ENCODE measurements at places on chromosomes 16 and 17.

- DNase-seq = no peak
These were observed 105.8 kb upstream of the TNRC6C start for GRCh38 chr17:77852731-77853130.

DNA sequence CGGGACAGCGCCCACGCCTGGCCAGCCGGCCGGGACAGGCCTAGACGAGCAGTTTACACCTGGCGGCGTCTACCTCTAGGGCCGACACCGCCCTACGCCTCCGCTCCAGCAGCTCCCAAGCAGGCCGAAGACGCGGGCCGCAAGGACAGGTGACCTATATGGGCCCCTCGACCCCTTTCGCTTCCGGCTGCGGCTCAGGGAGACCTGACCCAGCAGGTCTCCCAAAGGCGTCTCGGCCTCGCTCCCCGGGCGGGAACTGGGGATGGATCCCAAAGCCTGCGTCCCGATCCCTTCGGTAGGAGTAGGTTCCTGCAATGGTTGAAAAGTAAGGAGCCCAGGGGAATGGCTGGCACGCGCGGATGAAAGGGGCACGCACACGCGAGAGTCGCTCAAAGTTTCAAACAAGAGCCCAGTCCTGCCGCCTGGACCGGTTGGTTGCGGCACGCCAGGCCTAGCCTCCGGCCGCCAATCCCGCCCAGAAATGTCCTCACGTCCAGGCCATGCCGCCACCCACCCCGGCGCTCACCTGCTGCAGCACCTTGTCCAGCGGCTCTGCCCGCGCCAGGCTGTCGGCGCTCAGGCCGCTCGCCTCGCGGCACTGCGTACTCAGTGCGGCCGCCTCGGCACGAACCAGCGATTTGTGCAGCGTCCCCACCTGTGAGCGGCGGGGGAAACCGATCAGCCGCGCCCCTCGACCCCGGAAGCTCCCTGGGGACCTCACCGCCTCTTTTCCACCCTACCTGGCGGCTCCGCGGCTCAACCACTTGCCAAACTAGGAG, 630 bp downstream of the ESRP2 start:
- peak; percentile 65 for DNase-seq

GRCh38 chr17:81207610-81208581, 14.9 kb downstream of the CEP131 start:
- no peak for DNase-seq

DNA sequence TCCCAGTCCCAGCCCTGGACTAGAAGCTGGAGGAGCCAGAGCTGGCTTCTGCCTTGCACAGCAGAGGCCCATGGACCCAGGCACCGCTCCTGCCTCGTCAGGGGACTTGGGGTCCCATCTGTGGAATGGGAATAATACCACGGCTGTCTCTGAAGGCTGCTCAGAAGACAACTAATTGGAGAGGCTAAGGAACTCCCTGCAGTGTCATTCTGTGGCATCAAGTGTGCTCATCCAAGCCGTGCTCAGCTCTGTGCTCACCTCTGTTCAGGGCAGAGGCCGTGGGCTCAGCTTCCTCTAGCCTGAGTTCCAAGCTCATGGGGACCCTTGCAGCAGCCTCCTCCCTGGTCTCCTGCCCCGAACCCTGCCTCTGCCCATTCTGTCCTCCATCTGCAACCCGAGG, 31.8 kb downstream of the BEAN1 start:
- no peak for DNase-seq

DNA sequence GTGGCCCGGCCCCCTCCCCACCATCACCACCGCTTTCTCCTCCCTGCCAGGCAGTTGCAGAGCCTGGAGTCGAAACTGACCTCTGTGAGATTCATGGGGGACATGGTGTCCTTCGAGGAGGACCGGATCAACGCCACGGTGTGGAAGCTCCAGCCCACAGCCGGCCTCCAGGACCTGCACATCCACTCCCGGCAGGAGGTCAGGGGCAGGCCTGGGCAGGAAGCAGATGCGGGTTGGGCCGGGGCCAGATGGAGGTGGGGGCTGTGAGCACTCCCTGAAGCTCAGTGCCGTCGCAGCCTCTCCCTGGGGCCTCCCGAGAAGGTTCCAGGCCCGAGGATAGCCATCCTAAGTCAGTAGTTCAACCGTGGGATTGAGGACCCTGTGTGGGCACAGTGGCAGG, 14.2 kb upstream of the ADGRG3 start:
- DNase-seq = peak; percentile 72

DNA sequence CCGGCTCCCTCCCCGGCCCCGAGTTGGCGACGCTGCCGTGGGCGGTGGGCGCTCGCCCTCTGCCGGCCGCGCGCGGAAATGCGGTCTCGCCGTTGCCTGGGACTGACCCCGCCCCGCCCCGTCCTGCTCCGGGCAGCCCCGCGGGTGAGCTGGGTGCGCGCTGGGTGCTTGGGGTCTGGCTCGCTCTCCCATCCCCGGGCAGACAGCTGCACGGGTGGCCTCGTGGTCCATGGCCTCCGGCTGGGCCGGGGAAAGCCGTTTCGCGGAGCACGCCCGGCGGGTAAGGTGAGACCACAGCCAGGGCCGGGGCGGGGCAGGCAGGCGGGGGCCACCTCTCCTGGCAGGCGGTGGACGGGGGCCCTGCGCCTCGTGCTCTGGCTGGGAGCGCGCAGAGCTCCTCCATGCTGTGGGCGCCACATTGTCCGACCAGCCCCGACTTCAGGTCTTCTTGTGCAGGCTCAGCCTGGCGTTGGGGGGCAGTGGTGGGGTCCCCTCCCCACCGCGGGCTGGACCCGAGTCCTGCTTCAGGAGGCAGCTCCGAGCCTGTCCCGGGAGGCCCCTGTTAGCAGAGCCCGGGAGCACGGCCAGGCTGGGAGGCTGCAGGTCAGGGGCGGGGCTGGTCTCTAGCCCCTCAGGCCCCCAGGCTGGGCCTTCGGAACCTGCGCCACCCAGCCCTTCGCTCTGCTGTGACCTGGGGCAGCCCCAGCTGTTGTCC, 7.0 kb upstream of the C1QTNF8 start:
- peak; percentile 39 for DNase-seq

- no peak for DNase-seq
These were observed 8.8 kb downstream of the PIPOX start for GRCh38 chr17:29051731-29052130.

DNA sequence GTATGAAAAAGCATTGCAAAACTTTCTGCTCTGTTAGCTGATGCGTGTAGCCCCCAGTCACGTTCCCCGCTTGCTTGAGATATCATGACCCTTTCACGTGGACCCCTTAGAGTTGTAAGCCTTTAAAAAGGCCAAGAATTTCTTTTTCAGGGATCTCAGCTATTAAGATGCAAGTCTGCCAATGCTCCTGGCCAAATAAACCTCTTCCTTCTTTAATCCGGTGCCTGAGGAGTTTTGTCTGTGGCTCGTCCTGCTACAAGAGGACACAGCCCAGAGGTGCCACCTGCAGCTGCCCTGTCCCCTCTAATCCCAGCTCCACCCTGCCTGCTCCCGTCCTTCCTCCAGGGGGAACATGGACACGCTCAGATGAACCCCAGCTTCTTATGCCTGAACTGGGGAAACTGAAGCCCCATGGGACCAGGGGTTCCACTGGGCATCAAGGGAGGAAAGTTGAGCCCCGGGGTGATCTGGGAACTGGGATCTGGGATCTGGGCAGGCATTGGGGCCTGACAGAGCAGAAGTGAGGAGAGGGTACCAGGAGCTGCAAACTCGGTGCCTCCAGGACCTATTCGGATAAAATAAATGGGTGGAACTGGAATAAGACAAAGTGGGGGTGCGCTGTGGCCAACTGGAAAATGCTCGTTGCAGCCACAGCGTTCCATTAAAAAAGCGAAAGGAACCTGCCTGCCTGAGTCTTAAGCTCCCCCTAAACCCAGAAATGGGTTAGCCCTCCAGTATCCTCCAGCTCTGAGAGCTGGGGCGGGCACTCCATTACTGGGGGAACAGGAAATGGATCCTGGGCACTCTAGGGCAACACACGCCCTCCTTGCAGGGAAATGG, 19.7 kb downstream of the QPRT start:
- DNase-seq = no peak

GRCh38 chr17:1565877-1566276, 3.3 kb upstream of the PITPNA start:
- no peak for DNase-seq

DNA sequence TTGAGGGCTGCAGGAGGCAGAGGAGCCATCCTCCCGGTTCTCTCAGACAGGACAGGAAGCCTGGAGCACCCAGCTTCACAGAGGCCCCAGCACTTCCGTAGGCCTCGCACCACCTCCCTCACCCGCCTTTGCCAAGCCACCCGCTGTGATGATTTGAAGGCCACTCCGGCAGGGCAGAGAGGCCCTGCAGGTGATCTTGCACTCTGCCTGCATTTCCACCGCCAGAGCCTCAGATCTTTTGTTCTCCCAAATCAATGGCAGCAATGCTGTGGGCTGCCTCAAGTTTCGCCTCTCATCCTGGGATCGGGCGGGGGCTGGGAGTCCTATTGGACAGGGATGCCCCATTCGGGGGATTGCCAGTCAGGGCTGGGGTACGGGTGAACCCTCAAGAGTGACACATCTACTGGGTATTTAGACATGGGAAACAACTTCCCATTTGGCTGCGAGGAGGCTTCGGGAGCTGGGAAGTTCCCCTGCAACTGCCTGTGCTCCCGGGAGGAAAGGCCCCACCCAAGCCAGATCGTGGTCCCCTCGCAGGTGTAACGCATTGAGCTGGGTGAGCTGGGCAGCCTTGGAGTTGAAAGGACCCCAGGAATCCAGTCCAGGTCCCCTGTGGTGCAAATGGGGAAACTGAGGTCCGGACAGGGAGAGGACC, 34.8 kb upstream of the PEMT start:
- no peak for DNase-seq

DNA sequence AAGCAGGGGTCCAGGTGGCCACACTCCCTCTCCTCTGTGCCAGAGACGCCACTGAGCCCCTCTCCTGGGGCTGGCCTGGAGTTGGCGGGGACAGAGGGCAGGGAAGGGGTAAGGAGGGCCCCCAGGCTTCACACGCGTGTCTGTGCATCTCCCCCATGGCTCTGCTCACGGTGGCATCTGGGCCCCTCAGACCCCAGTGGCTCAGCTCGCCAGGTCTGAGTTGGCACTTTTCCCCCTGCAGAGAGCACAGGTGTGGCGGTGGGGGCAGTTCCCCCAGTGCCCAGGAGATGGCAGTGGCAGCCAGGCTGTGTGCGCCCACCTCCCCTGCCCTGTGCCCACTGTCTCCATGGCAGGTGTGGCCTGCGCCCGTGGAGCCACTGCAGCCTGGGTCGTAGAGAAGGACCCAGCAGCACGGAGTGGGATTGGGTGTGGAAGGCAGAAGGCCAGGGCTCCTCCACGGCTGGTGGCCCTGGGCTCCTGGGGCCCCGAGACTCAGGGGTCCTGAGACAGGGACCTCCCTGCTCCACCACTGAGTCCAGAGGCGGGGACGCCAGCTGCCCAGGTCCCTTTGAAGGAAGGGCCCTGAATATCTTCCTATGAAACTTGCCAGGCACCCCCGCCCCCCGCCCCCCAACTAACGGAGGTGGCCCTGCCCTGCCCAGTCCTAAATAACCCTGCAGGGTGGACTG, 4.3 kb upstream of the APRT start:
- peak; percentile 43 for DNase-seq

- no peak for DNase-seq
These were observed 403.3 kb upstream of the TNRC6C start for GRCh38 chr17:77555121-77555591.

GRCh38 chr16:47904691-47905090, 251.1 kb downstream of the ABCC12 start:
- no peak for DNase-seq
